Stimulated activated CD4-positive, alpha-beta T cell treated with anti-CD3 and anti-CD28 coated beads, Interleukin-4, amount 100 ng/mL, for 24 hours (primary cell): ENCODE measurements at places on chromosomes 3 and 15.

- no peak for DNase-seq
Observed at GRCh38 chr15:61687124-61687523, 373.1 kb downstream of the VPS13C start.

- no peak for DNase-seq
Observed at GRCh38 chr3:17546500-17547255, 195.8 kb downstream of the TBC1D5 start.

DNA sequence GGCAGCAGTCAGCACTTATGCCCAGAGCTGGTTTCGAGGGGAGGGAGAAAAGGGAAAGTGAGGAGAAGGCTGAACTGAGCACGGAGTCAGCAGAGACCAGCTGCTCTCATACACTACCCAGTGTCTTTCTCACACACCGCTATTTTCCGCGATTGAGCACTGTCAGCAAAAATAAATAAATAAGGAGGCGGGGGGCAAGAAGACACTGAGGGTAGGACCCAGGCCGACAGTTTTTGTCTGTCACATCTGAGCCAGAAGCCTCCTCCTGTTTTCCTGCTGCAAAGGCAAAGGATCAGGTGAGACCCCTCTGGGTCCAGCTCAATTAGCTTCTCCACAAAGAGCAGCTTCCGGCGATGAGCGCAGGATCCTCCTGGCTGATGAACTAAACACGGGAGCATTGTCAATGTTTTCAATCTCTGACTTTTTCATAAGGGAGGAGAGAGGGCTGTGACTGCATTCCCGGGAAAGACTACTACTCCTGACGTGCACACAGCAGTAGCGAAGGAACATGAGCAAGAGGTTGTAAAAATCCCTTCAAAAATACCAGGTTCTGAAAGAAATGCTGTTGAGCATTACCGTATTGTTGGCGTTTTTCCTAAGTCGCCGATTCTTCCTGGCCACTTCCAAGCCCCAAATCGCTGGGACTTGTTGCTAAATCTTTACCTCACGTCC lies 1.3 kb downstream of the FRMD5 start:
- DNase-seq, result no peak

GRCh38 chr3:59555593-59556315 lies 505.9 kb upstream of the CFAP20DC start:
- no peak for DNase-seq

- no peak for DNase-seq
Observed at GRCh38 chr15:75346796-75347221, at the start of gene NEIL1. Gene NEIL1 (plus strand): TSS chr15:75347039. CDS start chr15:75348906, 1,867 bp downstream.

GRCh38 chr15:70140543-70141375 lies 43.0 kb upstream of the TLE3 start:
- peak; percentile 24 for DNase-seq

- DNase-seq, result no peak
Observed at GRCh38 chr3:112116748-112117186, 16.3 kb downstream of the GCSAM start.

DNA sequence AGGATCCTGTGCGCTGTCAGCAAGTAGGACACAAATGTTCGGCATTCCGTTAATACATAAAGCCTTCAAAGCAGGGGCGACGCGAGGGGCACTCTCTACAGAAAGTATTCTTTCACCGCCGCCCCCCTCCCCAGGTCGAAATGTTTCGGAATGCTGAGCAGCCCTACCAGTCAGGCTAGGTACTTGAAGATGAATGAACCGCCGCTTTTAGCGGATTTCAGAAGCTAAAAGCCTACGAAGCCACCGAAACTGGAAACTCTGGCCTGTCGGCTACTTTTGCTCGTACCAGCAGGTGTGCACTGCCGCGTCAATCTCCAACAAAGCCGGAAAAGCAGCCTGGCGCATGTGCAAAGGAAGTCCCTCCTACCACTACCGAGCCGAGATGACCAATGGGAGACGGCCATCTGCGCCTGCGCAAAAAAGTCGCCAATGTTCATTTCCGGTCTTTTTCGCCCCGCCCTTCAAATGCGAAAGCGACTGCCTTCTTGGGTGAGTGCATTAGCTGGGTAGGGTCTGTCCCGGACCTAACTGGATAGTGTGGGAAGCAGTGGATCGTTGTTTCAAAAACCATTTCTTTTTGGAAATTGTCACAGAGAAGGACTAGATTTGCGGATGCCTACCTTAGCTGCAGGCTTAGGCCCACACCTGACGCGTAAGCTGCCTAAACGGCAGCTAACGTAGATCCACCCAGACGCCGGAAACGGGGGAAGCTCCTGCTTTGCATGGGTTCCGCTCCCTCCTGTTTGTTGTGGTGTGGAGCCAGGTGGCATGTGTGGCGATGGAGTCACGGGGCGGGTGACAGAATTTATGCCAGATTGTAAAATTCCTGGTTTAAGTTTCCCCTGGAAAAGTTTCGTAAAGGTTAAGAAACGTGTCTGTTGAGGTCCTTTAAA lies at the start of gene WDR5B:
TSS of gene WDR5B (minus strand) at position 301 of the 893 bp plus-strand sequence. CDS start 534 bp downstream, outside the sequence.
- DNase-seq, result peak; percentile 99

GRCh38 chr3:187571701-187572100 lies 98.5 kb downstream of the SST start:
- no peak for DNase-seq

DNA sequence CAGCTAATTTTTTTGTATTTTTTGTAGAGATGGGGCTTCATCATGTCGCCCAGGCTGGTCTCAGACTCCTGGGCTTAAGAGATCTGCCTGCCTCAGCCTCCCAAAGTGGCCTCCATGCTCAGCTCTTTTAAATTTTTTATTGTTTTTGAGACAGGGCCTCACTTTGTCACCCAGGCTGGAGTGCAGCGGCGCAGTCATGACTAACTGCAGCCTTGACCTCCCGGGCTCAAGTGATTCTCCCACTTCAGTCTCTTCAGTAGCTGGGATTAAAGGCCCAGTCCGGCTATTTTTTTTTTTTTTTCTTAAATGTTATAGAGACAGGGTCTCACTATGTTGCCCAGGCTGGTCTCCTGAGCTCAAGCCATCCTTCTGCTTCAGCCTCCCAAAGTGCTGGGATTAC lies 15.1 kb upstream of the BAHD1 start:
- no peak for DNase-seq

DNA sequence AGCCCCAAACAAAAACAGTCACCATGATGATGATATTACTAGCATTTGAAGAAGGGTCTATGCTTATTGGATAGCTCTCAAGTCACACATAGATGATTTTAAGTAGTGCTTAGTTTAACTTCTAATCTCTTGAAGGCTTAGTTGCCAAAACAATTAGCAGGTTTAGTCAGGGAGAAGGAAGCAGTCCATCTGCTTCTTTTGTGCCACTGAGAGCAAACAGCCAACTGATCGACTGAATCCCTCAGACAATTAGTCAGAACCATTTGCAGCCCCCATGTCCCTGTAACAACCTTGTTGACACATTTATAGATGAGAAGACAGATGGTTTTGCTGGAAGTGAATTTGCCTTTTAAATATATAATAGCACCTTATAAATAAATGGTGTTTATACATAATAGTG lies 585.1 kb upstream of the SUCLG2 start:
- no peak for DNase-seq

- no peak for DNase-seq
Observed at GRCh38 chr3:150079029-150079739, 108.5 kb upstream of the PFN2 start.

- no peak for DNase-seq
Observed at GRCh38 chr3:156581954-156582353, 27.0 kb upstream of the SSR3 start.

GRCh38 chr15:52499506-52499905 lies 29.2 kb downstream of the MYO5A start:
- no peak for DNase-seq

GRCh38 chr3:195150181-195151118 lies 120.5 kb downstream of the XXYLT1 start:
- DNase-seq, result peak; percentile 6

- DNase-seq, result no peak
Observed at GRCh38 chr3:157544501-157545130, 41.4 kb upstream of the VEPH1 start.

GRCh38 chr3:52704611-52705437 lies 767 bp downstream of the GLT8D1 start:
- DNase-seq, result no peak
